ENCODE measurements at places on chromosomes 2 and 18.
A peak's percentile ranks its signal among the peaks of the same experiment; 100 is the strongest.

DNA sequence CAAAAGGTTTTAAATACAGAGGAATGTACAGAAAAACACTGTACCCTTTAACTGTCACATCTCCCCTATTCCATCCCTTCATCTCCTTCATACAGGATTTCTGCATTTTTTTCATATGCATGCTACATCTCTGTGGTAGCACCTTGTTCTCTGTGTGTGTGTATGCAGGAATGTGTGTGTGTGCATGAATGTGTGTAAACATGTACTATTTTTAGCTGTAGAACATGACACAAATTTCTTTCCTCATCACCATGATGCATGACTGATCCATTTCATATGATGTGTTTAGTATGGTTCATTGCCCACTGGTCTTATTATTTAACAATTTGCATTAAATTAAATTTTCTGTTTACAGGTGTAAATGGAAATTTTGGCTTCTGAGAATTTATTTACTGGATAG lies 21.5 kb upstream of the ZEB2 start:
- no peak for DNase-seq

DNA sequence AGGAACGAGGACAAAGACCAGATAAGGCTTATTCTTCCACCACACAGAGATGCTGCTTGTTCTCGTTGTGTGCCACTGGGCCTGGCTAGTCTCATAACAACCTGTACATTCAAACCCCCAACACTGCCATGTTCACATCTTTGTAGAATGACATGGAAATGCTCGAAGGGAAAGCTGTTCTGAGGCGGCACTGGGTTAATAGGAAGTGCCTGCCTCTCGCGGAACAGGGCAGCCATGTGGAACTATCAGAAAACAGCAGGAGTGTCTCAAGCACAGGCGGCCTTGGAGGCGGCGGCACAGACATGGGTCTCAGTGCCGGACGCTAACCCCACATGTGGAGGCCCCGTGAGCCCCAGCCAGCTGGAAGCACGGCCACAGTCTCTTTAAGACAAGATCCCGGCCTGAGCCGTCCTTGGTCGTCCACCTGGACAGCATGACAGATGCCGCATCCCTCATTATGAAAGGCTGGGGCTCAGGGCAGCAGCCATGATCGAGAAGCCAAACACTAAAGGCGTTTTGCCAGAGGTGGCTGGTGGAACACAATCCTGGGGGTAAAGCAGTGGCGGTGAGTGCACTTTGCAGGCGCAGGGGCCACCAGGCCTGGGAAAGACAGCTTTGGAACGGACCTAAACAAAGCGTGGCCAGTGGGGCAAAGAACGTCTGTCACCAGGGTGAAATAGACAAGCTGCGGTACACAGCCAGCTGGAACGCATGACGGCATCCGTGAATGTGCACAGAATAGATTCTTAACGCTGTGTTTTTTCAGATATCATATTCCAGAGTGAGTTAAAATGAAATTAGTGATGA lies 161.0 kb downstream of the HDAC4 start:
- no peak for DNase-seq

DNA sequence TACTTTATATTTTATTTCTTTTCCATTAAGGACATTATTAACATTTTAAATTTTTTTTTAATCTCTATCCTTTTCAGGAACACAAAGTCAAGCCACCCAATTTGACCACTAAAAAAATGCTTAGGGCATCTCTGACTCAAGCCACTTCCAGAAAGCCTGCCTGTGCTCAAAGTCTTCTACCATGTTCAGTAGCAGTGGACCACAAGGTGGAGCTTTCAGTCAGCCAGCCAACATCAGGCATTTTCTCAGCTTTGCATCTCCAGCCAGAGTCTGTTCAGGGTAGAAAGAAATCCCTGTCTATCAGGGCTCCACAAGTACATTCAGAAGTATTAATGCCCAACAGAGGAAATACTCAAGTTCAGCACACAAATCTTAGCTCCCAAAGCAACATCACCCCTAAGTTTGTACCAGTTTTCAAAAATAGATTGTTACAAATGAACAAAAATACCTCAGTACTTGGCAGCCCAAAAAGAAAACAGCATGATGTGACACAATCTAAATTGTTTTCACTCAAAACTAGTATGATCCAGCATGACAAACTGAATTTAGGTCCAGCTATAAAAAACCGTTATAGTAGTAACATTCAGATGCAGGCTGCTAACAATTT lies 37.6 kb downstream of the C18orf63 start:
- DNase-seq, result peak; percentile 76

- DNase-seq, result no peak
Measured at GRCh38 chr2:29236074-29236473, 120.9 kb downstream of the CLIP4 start.

DNA sequence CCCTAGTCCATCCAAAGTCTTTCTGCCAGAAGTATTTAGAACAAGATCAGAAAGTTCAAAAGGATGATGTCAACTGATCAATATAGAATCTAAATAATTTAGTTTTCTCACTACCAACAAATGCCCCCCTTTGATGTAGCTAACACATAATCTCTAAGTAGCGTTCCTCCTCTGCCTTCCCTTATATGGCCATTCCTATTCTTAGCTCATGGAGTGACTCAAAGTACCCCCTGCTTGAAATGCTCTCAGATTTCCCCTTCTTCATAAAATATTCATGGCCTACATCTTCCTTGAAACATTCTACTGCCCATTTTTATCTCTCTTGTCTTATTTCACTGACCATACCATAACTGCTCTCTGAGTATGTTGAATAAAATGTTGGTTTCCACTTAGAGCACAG lies 151.5 kb downstream of the UPP2 start:
- DNase-seq, result no peak

GRCh38 chr2:166361351-166362153 lies 14.2 kb downstream of the SCN9A start:
- no peak for DNase-seq

- DNase-seq, result no peak
Measured at GRCh38 chr2:70743068-70743467, 24.9 kb downstream of the ADD2 start.

DNA sequence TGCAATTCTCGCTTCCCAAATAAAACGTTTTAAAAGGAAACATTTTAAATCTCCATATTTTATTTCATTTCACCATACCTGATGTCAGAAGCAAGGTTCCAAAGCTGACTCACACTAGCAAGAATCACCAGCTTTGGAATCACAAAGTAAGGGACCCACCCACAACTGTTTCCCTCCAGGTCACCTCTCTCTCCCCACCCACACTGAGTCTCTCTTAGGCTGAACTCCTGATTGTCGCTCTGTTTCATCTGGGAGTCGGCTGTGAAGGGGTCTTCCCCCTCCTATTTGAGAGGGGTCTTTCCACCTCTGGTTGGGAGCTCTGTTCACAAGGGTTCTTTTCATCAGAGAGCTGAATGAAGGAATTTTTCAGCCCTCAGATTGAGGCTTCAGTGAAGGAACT lies 128.1 kb downstream of the L3MBTL4 start:
- DNase-seq, result no peak

GRCh38 chr18:5980721-5981120 lies 85.4 kb upstream of the TMEM200C start:
- DNase-seq, result no peak

DNA sequence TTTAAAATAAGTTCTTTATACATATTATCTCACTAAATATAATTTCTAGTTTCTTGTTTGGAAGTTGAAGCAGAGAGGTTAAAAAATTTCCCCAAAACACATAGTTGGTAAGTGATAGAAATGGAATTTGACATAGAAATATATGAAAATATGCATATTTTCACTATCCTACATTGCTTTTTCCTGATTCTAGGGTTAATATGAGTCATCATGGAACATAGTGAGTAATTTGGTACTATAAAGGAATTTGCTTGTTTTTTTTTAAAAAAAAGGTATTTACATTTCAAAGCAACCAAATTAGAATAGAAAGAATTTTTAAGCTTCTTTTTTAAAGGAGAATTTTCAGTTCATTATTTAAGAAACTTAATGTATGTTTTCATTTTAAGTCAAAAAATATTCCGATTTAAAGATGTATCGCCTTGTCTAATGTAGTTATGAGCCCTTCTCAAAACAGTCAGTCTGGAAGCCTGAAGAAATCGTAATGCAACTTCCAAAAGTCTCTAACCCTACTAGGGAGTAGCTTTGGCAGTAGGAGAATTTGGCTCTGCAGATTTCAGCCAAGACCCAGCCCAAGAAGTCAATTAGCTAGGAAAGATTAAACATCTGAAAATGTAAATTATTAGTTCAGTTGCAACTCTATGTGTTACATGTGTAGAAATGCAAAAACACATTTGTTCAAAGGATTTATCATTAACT lies 147.3 kb downstream of the RDH14 start:
- DNase-seq, result no peak

DNA sequence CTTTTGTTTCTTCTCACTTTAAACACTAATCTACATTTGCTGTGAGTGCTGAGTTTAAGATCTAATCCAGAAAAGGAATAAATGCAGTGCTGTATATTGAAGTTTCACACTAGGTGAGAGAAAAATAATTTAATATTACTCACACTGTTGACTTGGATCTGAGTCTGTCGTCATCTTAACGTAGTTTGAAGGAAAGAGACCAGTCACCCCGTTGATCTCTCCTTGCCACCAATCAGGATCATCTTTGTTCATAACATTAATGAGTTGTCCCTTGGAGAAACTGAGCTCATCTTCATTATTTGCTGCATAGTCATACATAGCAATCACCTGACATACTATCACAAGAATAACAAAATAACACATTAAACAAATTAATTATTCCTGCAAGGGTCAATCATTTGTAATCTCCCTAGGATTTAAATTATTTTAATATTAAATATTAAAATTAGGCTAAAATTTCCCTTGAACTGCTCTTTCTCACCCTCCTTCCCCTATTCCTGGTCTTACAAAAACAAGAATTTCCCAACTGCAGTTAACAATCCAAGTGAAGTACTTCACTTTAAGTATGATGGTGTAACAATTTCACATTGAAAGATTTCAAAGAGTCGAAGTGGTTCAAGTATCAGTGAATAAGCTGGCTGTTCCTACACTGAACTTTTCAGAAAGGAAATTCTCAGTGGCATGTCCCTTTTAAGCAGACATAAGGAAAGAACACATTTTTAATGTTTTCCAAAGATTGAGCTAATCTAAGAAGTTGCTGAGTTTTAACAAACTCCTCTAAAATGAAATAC lies 71.3 kb downstream of the FAM228A start:
- DNase-seq, result no peak

GRCh38 chr2:240630771-240631547 lies 5.7 kb downstream of the GPR35 start:
- no peak for DNase-seq

DNA sequence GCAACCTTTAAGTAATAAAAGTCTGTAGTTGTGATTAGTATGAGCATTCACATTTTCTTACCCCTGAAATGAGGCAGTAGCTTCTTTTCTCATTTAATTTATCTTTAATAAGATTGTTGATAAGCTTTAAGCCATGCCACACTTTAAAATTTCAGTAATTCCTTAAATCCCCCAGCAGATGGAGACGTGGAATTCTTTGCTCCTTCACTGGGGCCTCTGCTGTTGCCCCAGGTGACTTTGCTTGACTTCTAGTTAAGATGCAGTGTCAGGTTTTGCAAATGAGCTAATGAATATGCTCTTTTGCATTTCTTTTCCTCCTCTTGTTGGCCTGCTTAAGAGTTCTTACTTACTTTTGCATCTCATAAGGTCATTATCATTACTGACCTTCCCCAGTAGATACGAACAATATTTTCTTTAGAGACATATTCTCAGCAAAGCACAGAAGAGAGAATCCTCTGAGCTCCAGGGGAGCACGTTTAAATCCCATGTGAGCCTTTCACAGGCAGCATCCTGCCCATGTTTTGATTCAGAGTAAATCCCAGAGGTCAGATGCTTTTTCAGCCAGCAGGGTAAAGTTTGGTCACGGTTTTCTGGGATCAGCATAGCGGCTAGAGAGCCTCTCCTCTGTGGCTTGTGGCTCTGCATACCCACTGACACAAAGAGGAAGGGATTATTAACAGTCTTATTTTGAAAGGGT lies 222.9 kb downstream of the PTPRM start:
- no peak for DNase-seq

DNA sequence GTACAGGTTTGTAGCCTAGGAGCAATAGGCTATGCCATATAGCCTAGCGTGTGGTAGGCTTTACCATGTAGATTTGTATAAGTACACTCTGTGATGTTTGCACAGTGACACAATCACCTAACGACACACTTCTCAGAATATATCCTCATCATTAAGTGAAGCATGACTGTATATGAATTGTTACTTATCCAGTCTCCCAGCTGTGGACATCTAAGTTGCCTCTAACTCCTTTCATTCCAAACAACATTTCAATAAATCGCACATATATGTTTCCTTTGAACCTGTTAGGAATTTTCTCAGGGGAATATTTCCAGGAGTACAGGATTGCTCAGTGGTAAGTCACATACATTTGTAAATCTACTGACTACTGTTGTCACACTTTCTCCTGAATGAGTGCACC lies 90.0 kb downstream of the ARHGAP15 start:
- no peak for DNase-seq

- no peak for DNase-seq
Measured at GRCh38 chr18:63488160-63488559, 11.4 kb downstream of the SERPINB5 start.

GRCh38 chr2:108257757-108258331 lies 18.1 kb downstream of the SULT1C3 start:
- no peak for DNase-seq

DNA sequence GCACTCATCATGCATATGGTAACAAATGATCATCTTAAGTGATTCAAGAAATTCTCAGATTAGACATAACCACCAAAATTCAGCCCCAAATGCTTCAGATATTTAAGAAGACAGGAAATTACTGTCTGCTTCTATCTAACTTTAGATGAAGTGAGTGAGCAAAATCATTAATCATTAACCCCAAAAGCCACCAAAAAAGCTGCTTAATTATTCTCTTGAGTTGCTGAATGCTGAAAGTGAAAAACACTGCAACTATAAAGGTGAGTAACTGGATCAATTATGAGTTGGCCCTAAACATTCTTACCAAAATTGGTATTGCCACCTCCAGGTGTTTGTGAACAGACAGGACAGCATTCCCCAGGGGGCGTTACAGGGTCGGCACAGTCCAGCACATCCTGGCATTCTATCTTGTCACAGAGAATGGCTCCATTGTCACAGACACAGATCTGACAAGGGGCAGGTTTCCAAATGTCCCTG lies 69.6 kb downstream of the COL5A2 start:
- DNase-seq, result no peak

- no peak for DNase-seq
Measured at GRCh38 chr2:60858897-60859311, 22.5 kb upstream of the REL start.

- DNase-seq, result no peak
Measured at GRCh38 chr2:203451689-203452088, 83.4 kb downstream of the RAPH1 start.
